ENCODE measurements at places on chromosomes 1 and 21. TPM values are rescaled to one million over a fixed set of nuclear protein-coding genes. Genes with fewer than 3 reads are reported as not detected.

The CD160 gene
- 0.21 TPM for total RNA-seq

GRCh38 chr1:42931108-42931539, 27.5 kb downstream of the SLC2A1 start:
- DNase-seq: no peak

DNA sequence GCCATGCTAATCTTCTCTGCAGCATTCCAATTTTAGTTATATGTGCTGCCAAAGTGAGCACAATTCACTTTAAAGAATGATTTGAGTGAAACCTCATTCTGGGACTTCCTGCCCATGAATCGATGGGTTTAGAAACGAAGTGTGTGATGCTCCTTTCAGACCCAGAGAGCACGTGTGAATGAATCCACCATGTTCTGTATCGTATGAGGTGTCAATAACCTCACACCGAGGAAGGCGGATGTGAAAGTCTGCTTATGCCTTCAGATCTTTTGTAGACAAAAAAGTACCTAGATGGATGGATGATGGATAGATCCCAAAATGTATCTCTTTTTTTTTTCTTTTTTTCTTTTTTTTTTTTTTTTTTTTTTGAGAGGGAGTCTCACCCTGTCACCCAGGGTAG, 13.8 kb downstream of the UBASH3A start:
- DNase-seq: no peak

GRCh38 chr1:182631053-182631677, 27.0 kb upstream of the RGS16 start:
- no peak for DNase-seq

GRCh38 chr1:32892368-32893197, 6.3 kb downstream of the HPCA start:
- no peak for DNase-seq
